IMR-90 (cell line): ENCODE measurements at places on chromosomes 7 and 10. TPM values are rescaled to one million over a fixed set of nuclear protein-coding genes. Genes with fewer than 3 reads are reported as not detected.

FFAR4 gene
- total RNA-seq: not detected in 2 replicates

DNA sequence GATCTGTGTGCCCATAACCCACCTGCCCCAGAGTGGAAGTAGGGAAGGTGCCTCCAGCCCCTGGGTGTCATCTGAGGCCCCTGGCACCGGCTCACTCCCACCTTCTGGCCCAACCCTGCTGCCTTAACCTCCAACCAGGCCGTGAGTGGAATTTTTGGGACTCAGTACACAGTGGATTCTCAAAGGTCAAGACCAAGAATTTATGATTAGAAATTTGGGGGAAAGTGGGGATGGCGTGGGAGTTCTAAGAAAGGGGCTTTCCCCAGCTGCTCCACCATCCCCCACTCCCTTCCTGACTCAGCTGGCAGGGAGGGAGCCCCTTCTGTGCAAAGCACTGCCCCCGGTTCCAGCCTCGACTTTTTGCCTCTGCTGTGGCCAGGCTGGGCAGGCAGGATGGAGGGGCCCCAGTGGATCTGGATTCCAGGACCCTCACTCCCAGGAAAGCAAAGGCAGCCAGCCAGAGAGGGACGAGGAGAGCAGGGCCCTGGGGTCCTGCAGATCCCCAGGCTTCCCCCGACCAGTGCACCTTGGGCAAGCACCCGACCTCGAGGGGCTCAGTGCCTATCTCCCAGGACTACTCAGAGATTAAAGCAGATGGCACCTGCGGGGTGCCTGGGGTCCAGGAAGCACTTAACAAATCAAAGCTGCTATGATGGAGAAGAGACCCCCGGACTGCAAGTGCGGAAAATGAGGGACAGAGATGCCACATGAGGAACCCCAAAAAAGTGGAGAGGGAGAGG, 12.8 kb downstream of the SPOCK2 start:
- DNase-seq: no peak

MRLN gene
- not detected in 2 replicates for total RNA-seq

CUZD1 gene
- 0.36 and 0.56 TPM in 2 replicates for total RNA-seq

DNA sequence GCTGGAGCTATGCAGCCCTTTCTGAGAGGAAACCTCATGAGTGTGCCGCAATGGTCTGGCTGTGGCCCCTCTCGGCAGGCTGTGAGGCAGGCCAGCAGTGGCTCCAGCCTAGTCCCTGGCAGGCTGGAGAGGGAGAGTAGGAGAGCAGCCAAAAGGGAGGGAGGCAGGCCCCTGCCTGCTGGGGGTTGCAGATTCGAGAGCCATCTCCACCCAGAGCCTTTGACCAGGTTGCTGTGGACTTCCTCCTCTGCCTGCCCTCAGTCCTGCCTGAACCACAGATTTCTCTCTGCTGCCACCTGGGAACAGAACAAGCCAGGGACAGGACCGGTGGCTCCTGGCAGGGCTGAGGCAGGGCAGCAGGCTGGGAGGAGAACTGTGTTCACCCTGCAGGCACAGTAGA, 13.9 kb downstream of the PAX2 start:
- DNase-seq: no peak

COL17A1 gene
- 0.18 and 0.83 TPM in 2 replicates for total RNA-seq

SPDYE16 gene
- total RNA-seq: not detected in 2 replicates

PANK1 gene
- total RNA-seq: 6.7 and 8.8 TPM in 2 replicates

GRCh38 chr10:37549054-37549453, 308.4 kb downstream of the ZNF248 start:
- DNase-seq: no peak

DNA sequence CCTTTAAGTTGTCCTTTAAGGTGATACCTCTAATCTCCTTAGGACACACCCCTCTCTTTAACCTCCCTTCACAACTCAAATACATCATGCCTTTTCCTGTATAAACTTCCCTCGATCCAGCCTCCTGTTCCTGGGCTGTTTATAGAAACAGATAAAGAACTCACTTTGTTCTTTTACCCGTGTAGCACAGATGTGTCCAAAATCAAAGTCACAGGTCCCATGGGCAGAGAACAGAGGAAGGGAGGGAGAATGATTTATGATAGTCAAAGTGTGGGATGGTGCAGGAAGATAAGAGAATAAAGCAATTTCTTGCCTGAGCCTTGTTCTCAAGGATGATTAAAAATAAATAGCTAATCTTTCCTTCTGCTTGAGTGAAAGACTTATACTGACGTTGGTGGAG, 50.3 kb upstream of the CABCOCO1 start:
- DNase-seq: no peak

GRCh38 chr10:126036515-126036914, 140.2 kb downstream of the FANK1 start:
- DNase-seq: no peak

ANKRD30A gene
- not detected in 2 replicates for total RNA-seq

GFRA1 gene
- total RNA-seq: 8.6 and 9.1 TPM in 2 replicates

CPXM2 gene
- total RNA-seq: not detected in 2 replicates
